Stimulated activated CD4-positive, alpha-beta T cell treated with anti-CD3 and anti-CD28 coated beads, Interleukin-12 subunit alpha, Interleukin-12 subunit beta, amount 100 ng/mL, for 48 hours (primary cell): ENCODE measurements at places on chromosomes 5 and 9.
A peak's percentile ranks its signal among the peaks of the same experiment; 100 is the strongest.

DNA sequence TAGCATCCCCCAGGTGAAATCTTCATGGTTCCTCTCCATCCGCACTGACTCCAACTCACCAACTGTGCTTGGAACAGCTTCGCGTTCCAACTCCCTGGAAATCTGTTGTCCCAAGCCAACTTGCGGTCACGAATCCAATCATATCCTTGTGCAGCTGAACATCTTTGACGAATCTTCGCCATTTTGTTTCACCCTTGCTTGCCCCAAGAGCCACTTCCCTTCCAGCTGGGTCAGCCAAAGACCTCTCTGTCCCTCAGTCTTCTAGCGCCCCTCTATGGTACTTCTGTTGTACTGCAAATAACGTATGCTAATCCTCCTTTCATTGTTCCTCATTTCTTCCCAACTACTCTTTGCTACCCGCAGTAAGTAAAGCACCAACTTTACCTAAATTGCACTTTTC lies 61.0 kb upstream of the TARS1 start:
- DNase-seq, result no peak

GRCh38 chr9:136100700-136101614 lies 5.9 kb upstream of the NACC2 start:
- DNase-seq, result no peak

DNA sequence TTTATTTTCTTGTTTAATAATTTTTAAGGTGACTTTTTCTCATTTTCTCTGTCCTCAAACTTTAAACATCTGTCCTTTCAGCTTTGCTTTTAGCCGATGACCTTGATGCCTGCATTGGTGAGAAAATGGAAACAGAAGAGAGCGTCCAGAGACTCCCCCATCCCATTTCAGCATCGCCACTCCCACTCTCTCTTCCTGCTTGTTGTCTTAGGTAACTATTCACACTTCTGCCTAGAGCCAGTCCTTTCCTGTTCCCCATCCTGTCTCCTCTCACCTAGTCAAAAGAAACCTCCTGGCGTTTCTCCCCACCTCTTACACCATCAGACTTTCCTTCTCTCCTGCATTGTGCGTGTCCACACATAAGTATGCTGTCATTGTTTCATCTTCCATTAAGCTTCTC lies 124.6 kb downstream of the MAST4 start:
- DNase-seq, result no peak

DNA sequence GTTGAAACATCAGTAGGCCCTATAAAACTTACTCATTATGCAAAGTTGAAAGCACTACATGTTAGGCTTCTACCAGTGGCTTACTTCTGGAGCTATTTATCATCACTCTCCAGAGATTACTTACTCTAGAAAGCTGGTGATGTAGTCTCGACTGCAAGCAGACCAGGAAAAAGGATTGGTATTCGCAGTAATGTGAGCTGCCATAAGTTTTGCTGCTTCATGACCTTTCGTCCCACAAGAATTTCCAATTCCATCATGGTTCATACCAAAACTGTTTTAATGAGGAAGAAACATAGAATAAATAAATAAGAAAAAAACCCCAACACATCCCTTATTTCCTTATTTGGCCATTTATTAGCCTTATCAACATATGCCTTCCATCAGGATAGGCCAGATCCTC lies 181.9 kb downstream of the ADAMTS6 start:
- no peak for DNase-seq

DNA sequence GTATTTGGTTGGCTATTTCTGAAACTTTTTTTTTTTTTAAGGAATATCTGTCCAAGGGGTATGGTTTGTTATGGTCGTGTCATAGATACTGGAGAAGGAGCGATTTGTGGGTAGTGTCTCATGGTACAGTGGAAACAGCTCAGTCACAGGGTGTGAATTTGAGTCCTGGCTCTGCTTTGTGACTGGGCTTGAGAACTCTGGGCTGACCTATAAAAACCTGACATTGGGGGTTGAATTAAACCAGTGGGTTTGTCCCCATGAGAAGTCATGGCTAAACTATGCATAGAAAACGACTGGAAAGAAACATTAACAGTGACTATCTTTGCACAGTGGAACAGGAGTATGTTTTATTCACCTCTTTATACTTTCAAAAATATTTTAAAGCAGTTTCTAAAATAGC lies 54.7 kb downstream of the MACROH2A1 start:
- no peak for DNase-seq

DNA sequence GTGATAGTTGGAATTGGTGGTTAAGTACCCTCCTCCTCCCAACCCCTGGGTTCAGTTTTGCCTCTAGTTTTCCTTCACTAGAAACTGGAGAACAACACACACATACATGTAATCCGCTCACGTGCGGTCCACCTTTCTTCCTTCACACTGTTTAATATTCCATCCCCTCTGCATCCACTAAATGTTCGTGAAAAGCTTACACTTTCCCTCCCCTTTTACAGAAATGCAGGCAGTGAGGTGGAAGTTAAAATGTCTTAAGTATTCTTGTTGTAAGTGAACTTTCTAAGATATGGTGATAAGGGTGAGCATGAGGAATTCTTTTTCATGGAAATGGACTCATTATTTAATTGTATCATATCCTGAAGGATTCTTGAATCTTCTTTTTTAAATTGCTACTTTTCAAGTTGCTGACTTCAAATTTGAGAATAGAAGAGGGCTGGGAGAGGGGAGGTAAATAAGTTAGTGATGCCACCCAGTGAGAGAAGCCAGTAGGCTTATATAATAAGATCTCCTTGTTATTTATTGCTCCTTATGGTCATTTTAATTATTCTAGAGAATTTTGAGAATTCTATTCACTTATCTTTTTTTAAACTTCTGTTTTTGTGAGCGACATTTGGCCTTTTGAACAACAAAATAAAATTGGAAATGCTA lies 90.2 kb downstream of the TLE4 start:
- DNase-seq, result no peak

DNA sequence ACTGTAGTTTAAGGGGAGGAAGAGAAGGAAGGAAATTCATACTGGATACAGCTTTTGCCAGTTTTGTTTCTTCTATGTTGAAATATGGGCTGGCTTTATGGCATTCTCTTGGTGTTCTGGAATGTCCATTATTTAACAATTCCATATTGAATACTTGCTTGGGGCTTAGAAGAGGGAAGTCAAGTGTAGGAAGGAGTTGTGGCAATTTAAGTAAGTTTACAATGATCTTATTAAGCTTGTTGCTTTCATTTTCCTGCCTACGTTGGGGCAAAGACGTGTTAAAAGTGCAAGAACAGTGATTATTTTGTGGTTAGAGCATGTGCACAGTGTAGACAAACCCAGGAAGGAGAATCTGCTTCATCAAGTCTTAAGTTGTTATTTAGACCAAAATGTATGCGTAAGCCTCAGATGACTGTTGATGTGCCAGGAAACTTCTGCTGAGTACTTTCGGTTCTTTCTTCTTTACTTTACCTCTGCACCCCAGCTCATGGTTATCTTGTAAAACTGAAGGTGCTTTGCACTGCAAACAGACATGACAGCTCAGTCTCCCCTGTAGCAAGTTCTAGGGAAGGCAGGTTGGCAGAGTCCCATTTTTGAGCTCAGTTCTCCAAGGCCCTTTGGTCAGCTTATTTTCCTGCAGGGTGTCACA lies 75.8 kb downstream of the F2RL2 start:
- peak; percentile 21 for DNase-seq

DNA sequence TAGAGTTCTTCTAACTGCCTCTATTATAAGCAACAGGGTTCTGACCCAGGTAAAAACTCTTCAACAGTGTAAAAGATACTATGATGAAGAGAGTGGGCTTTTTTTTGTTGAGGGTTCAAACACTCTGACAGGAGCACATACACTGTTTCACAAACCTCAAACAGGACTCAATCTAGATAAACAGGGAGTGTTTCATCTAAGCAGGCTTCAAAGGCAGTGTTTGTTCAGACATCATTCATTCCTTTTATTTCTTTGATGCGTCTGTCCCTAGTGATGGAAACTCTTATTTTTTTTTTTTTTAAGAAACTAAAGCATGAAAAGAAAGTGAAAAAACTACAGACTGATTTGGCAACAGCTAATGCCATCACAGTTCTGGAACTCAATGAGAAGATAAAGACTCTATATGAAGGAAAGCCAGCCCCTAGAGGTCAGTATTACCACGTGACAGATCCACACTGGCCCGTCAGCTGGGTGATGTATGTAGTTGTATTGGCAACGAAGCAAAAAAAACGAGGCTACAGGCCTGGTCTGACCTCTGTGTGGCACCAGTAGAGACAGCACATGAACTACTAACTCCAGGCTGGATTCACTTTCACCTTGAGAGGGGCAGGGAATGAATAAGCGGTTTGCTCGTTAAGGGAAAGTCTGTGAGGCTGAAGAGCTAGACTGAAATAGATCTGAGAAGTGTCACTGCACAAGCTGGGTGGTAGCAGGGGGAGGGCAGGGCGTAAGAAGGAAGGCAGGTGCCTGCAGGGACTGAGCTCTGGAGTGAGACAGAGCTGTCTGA lies 172.2 kb downstream of the CCDC192 start:
- no peak for DNase-seq
